ENCODE measurements at places on chromosomes 3 and 15. TPM values are rescaled to one million over a fixed set of nuclear protein-coding genes. Genes with fewer than 3 reads are reported as not detected.

ATP11B gene
- 71.3 TPM for total RNA-seq

GPR160 gene
- 0.29 TPM for total RNA-seq

BSN gene
- total RNA-seq: under 0.01 TPM

CAMKV gene
- not detected for total RNA-seq

SLC28A2 gene
- total RNA-seq: not detected

PRR23E gene
- not detected for total RNA-seq

SHC4 gene
- total RNA-seq: 1.5 TPM

VILL gene
- total RNA-seq: 7.6 TPM

CCR3 gene
- not detected for total RNA-seq

TMEM207 gene
- total RNA-seq: not detected

RBP2 gene
- total RNA-seq: not detected

EPHB1 gene
- 0.36 TPM for total RNA-seq

NANOGP8 gene
- 1.2 TPM for total RNA-seq

EFCAB12 gene
- total RNA-seq: under 0.01 TPM
